ENCODE measurements at places on chromosomes 13 and 19. TPM values are rescaled to one million over a fixed set of nuclear protein-coding genes. Genes with fewer than 3 reads are reported as not detected.
A peak's percentile ranks its signal among the peaks of the same experiment; 100 is the strongest.

DNA sequence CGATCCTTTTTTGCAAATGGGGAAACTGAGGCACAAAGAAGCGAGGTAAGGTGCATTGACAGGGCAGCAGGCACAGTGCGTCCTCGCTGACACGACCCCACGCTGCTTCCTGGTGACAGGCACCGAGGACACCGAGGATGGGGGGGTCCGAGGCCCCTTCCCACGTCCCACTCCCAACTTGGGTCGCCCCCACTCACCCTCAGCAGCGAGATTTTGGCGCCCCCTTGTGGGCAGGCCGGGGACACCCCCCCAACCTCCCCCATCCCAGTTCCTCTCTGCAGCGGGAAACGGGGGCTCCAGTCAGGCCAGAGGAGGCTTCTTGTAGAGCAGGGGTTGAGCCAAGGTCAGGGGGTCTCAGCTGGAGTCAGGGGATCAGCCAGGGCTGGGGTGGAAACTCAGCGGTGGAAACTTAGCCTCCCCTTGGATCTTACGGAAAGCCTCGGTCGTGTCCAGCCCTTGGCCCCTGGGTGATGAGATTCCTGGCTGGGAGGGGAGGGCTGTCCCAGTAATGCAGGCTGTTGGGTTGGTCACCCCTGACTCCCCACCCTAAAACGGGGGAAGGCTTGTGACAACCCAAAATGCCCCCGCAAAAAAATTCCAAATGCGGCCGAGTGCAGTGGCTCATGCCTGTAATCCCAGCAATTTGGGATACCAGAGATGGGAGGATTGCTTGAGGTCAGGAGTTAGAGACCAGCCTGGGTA lies 8.2 kb downstream of the SMIM24 start:
- no peak for DNase-seq

- DNase-seq, result no peak
Measured at GRCh38 chr19:11499890-11500420, 5.7 kb downstream of the ZNF653 start.

GRCh38 chr13:105165449-105166125 lies 1369.9 kb downstream of the EFNB2 start:
- DNase-seq, result no peak

Gene FPR2
- 1.1 TPM for total RNA-seq

Gene ZIM2
- total RNA-seq, result not detected

Gene KIR2DL1
- not detected for total RNA-seq

Gene SYNE4
- total RNA-seq, result not detected

Gene CERS1
- 7.7 TPM for total RNA-seq

- DNase-seq, result peak; percentile 12
Measured at GRCh38 chr19:44723299-44723951, 24.5 kb downstream of the CEACAM16 start.

Gene C19orf33
- total RNA-seq, result 165 TPM

- no peak for DNase-seq
Measured at GRCh38 chr19:41563854-41564514, 12.0 kb upstream of the CEACAM21 start.

DNA sequence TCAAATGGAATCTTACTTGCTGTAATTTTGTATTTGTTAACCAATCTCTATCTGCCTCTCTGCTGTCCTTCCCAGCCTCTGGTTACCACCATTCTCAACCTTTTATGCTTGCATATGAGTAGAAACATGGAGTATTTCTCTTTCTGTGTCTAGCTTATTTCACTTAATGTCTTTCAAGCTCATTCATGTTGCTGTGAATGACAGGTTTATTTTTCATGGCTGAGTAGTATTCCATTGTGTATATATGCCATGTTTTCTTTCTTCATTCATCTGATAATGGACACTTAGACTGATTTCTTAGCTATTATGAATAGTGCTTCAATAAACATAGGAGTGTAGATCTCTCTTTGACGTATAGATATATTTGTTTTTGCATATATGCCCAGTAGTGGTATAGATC lies 13.4 kb downstream of the ZNF460 start:
- DNase-seq, result no peak

Gene TEX26
- total RNA-seq, result not detected

Gene LYL1
- not detected for total RNA-seq

- DNase-seq, result no peak
Measured at GRCh38 chr19:58284199-58284598, 5.4 kb downstream of the ZNF8 start.

- no peak for DNase-seq
Measured at GRCh38 chr13:42680748-42681147, 100.6 kb upstream of the FAM216B start.

DNA sequence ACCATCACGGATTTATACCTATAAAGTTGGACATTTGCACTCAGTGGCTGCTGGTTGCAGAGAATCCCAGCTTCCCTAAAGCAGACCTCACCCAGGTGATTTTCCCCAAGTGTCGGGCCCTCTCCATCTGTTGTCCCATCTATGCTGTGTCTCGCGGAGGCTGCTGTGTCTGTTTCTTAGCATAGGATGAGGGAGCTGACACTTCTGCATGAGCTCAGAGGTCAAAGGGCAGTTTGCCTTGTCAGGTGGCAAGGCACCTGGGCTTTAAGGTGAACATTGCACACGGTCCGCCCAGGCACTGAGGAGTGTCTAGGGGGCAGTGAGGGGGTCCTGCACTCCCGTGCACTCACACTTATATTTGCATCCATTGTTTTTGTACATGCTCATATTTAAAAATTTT lies 151.6 kb downstream of the ZIC5 start:
- no peak for DNase-seq

DNA sequence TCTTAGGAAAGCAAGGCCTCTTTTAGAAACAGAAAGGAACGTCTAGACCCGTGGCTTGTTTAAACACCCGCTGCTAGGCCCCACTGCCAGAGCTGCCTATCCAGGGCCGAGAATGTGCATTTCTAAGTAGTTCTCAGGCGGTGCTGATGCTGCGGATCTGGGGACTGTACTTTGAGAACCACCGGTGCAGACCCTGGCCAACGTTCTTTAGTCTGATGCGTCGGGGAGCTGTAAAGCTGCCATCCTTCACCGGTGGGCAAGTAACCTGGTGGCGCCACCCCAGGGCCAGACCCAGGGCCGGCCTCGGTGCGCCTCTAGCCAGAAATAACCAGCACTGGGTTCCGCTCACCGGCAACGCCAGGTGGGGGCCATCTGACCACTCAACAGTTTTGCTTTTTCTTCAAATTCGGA lies 47.1 kb downstream of the TGDS start:
- no peak for DNase-seq

Gene TMIGD2
- total RNA-seq, result not detected

- DNase-seq, result no peak
Measured at GRCh38 chr13:44668688-44669087, 92.6 kb upstream of the TSC22D1 start.

GRCh38 chr19:1411255-1412191 lies 4.1 kb downstream of the DAZAP1 start:
- no peak for DNase-seq

DNA sequence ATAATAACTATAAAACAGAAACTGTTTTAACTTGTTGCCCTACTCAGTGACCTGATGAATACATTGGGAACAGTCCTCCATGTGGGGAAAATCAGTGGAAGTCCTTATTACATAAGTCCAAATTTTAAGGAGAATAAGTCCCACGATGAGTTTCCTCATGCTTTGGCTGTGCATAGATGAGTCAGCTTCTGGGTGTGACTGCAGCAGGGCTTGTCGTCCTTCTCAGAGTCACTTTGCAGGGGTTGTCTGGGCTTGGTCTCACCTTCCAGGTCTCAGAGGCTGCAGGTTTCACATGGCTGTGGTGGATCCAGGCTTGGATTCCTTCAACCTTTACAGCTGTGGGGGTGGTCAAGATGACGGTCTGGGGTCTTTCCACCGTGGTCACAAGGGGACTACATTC lies 85.6 kb downstream of the SLC25A15 start:
- no peak for DNase-seq
